Aorta (tissue), 5 donors: ENCODE measurements at places on chromosomes 4 and X. TPM values are rescaled to one million over a fixed set of nuclear protein-coding genes. Genes with fewer than 3 reads are reported as not detected.

DNA sequence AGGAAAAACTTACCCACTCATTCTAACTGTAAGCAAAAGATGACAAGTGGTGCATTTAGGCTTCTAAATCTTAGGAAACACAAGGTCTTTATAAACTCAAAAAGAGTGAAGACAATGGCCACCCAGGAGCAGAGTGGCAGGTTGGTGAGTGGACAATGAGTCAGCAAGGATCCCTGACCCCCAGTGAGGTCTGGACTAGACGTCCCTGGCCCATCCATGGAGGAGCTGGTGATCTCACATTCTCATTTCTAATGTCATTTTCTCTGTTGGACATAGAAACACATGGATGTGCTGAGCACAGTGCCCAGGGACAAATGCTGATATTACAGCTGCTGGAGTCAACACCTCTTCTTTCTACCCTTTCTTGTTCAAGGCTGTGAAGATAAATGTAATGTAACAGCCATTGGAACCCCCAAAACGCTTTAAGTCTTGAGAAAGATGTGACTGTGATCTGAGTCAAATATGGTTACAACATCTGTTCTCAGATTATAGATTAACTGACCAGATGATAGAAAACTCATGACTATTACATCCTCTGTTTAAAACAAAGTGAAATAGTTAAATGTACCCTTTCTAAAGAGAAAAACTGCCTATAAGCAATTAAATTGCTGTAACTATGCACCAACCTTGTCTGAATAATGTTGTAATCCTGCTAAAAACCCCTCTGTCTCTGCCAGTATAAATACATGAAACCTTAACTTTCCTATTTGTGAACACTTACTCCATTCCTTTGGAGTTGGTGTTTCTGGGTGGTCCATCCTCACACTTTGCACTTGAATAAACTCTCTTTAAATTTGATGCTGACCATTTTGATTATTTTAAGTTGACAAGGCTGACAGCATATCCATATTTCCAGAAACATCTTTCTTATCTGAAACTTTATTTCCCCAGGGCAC, 92.7 kb downstream of the USP46 start:
- no peaks in the 10 kb centered on the region for H3K27me3 ChIP-seq
- DNase-seq, result no peak
- H3K4me3 ChIP-seq, result no peak overlapping the region
- H3K27ac ChIP-seq, result no peak overlapping the region

DNA sequence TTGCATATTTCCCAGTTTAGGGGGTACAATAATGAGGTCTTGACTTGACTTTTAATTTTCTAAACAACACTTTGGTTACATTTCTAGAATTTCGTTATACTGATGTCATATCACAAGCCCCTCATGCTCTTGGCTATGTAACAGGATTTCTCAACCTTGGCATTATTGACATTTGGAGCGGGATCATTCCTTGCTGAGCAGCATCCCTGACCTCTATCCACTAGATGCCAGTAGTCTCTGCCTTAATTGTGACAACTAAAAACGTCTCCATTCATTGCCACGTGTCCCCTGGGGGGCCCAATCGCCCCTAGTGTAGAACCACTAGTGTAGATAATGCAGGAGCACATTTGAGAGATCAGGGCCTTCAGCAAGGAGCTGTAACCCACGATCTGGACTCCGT, 234.2 kb upstream of the MID1 start:
- no peak overlapping the region for H3K4me3 ChIP-seq
- no peaks in the 10 kb centered on the region for H3K4me1 ChIP-seq
- H3K36me3 ChIP-seq, result no peaks in the 10 kb centered on the region
- no peak overlapping the region for H3K27ac ChIP-seq
- H3K27me3 ChIP-seq, result no peaks in the 10 kb centered on the region

- no peaks in the 10 kb centered on the region for H3K4me1 ChIP-seq
- H3K4me3 ChIP-seq, result no peak overlapping the region
- no peaks in the 10 kb centered on the region for H3K36me3 ChIP-seq
- no peak overlapping the region for H3K27ac ChIP-seq
Observed at GRCh38 chr4:45944000-45944399, 179.9 kb downstream of the GABRG1 start.

DNA sequence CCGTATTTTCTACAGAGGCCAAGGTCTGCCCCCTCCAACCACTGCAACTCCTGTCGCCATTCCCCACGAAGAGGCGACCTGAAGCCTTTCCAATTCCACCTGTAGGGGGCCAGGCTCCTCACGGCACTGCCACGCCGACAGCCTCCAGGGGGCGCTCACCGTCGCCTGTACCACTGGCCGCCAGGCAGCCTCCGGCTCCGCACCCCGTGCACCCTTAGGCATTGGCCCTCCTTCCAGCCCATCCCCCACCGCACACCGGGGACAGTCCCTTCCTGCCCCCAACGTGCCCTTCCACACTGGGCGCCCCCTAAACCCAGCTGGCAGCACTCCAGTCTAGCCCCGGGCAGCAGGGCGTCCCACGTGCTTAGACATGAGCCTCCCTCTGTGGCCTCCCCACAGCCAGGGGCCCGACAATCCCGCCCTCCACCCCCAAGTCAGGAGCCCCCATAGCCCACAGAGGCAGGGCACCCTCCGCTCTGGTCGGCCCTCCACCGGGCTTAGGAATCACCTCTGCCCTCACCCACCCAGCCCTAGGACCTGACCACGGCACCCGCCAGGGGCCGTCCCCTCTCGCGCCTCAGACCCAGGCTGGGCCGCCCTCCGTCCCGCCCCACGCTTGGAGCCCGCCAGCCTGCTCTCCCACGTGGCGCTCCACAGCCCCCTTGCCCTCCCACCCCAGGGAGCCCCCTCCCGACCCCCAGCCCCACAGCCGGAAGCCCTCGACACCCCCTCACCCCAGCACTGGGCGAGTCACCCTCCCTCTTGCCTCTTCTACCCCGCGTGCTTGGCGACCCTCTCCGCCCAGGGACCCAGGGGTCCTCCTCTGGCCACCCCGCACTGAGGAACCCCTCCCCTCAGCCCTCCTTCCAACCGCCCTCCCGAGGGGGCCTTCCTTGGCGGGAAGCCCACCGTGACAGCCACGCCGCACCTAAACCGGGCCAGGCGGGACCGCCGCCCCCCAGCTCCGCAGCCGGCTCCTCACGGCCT, 711 bp downstream of the PNMA6E start:
- no peaks in the 10 kb centered on the region for H3K36me3 ChIP-seq
- no peaks in the 10 kb centered on the region for H3K4me1 ChIP-seq
- no peak overlapping the region for H3K27ac ChIP-seq
- H3K4me3 ChIP-seq, result no peak overlapping the region
- H3K27me3 ChIP-seq, result no peaks in the 10 kb centered on the region

DNA sequence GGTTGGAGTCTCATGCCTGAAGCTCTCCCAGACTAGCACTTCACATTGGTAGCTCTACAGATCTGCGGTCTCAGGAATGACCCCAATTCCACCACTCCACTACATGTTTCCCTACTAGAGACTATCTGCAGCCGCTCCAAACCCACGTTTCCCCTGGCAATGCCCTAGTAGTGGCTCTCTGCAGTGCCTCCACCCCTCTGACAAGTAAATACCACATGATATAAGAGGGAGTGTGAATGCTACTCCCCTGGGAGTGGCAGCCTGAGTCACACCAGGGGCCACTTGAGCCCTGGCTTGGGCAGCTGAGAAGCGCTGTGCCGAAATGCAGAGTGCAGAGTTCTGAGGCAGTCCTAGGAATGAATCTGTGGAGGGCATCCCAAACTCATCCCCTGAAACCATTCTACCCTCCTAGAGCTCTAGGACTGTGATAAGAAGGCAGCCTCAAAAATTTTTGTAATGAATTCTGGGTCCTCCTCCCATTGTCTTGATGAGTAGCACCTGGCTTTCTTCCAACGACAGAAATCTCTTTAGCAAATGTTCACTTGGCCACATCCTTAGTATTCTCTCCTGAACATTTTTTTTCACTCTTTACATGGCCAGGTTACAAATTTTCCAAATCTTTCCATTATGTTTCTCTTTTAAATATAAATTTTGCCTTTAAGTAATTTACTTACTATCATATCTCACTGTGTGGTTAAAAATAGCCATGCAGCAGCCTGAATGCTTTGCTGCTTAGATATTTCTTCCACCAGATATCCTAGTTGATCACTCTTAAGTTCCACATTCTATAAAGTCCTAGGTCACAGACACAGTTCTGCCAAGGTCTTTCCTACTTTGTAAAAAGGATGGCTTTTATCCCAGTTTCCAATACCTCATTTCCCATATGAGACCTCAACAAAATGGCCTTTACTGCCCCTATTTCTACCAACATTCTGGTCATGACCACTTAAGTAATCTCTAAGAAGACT, 160.2 kb upstream of the CPEB2 start:
- no peaks in the 10 kb centered on the region for H3K36me3 ChIP-seq
- H3K4me1 ChIP-seq, result peaks cover 5% of the 10 kb centered on the region
- H3K4me3 ChIP-seq, result no peak overlapping the region
- no peaks in the 10 kb centered on the region for H3K27me3 ChIP-seq
- peak; percentile 73 for DNase-seq
- H3K27ac ChIP-seq, result peak overlapping the region; percentile 51

- H3K36me3 ChIP-seq, result no peaks in the 10 kb centered on the region
- DNase-seq, result no peak
- no peak overlapping the region for H3K27ac ChIP-seq
- no peaks in the 10 kb centered on the region for H3K4me1 ChIP-seq
- H3K4me3 ChIP-seq, result no peak overlapping the region
Observed at GRCh38 chr4:177367336-177367735, 57.7 kb downstream of the NEIL3 start.

- H3K36me3 ChIP-seq, result no peaks in the 10 kb centered on the region
- no peaks in the 10 kb centered on the region for H3K4me1 ChIP-seq
- H3K4me3 ChIP-seq, result no peak overlapping the region
- H3K27ac ChIP-seq, result no peak overlapping the region
- no peak for DNase-seq
Observed at GRCh38 chrX:40244980-40245379, 147.2 kb upstream of the BCOR start.

The BRS3 gene
- not detected for total RNA-seq

DNA sequence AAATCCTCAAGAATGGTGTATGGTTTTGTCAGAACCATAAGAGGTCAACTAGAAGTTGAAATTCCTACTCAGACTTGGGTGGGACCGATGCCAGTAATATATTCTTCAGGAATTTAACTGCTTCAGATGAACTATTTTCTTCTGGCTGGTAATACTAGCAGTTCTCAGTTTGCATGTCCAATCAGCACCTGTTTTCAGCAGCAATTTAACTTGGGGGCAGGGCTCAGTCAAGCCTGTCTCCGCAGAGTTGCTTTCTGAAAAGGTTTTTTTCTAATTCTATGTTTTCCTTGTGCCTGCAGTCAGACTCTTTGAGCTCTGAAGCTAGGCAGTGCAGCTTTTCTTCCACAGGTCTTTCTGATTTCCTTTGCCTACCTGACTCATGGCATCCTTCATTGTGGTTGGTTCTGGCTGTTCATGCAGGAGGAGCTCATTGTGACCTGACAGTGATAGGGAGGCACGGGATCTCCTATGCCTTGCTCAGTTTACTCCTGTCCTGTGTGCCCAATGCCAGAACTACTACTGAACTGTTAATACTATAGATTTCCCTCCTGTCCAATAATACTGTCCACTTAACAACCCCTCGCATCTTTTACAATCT, 17.3 kb upstream of the FMR1 start:
- H3K27me3 ChIP-seq, result no peaks in the 10 kb centered on the region

DNA sequence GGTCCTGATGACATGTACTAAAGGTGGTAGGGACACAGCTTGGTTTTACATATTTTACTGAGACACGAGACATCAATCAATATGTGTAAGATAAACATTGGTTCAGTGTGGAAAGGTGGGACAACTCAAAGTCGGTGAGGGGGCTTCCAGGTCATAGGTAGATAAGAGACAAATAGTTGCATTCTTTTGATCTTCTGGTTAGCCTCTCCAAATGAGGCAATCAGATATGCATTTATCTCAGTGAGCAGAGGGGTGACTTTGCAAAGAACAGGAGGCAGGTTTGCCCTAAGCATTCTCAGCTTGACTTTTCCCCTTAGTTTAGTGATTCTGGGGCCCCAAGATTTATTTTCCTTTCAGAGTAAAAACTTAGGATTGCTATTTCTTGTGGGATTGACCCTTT, 706.9 kb downstream of the GLUD2 start:
- H3K4me1 ChIP-seq, result no peaks in the 10 kb centered on the region
- no peak overlapping the region for H3K4me3 ChIP-seq
- no peak for DNase-seq
- H3K36me3 ChIP-seq, result no peaks in the 10 kb centered on the region

DNA sequence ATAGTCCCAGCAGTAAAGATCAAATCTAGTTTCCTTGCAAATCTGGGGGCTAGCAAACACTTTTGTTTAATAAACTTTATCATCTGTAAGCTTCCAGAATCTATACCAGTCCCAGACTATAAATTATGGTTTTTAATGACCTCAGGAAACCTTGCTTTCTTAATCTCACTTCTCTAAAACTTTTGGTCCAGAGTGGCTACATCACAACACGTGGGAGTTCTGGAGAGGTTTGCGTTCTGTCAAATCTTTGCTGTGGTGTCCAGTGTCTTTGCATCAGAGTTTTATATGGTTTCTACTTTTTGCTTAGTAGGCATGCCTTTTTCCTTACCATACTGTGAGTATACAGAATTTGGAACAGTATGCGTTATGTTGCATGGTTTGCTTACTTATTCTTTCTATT, 193.9 kb downstream of the ANK2 start:
- H3K4me3 ChIP-seq, result no peak overlapping the region
- no peak for DNase-seq
- H3K36me3 ChIP-seq, result no peaks in the 10 kb centered on the region
- H3K4me1 ChIP-seq, result no peaks in the 10 kb centered on the region

The SLC38A5 gene
- 11.8 TPM for total RNA-seq

The SH3TC1 gene
- total RNA-seq, result 34.4 TPM

The SLC26A1 gene
- 0.45 TPM for total RNA-seq

DNA sequence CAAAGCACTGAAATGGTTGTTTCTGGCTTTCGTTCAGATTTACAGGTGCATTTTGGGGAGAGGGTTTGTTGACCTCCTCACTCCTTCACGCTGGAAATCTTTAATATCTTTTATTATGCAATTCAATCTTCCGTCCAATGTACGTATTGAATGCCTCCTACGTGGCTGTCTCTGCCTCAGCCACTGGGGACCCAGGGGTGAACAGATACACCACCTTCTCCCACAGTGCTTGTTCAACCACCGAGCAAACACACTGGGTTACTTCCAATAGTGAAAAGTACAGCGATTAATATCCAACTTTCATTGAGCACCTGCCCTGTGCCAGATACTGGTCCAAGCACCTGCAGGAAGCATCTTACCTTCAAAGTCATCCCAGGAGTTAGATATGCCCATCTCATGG, 52.1 kb downstream of the NYX start:
- no peaks in the 10 kb centered on the region for H3K27me3 ChIP-seq
- no peaks in the 10 kb centered on the region for H3K36me3 ChIP-seq
- no peak overlapping the region for H3K27ac ChIP-seq
- no peaks in the 10 kb centered on the region for H3K4me1 ChIP-seq
- no peak overlapping the region for H3K4me3 ChIP-seq

- no peaks in the 10 kb centered on the region for H3K4me1 ChIP-seq
- no peak overlapping the region for H3K27ac ChIP-seq
- no peak for DNase-seq
- H3K36me3 ChIP-seq, result no peaks in the 10 kb centered on the region
- no peak overlapping the region for H3K4me3 ChIP-seq
Observed at GRCh38 chr4:169070895-169071218, 60.8 kb upstream of the CBR4 start.
